RCC 7860 (cell line): ENCODE measurements at places on chromosomes 7 and 10.
A peak's percentile ranks its signal among the peaks of the same experiment; 100 is the strongest.

- DNase-seq: no peak
Observed at GRCh38 chr10:12689893-12690292, 311.6 kb downstream of the CCDC3 start.

GRCh38 chr7:24972991-24973390 lies 7.0 kb downstream of the OSBPL3 start:
- no peak for DNase-seq

- no peak for DNase-seq
Observed at GRCh38 chr10:21995557-21995956, 8.0 kb downstream of the DNAJC1 start.

- no peak for DNase-seq
Observed at GRCh38 chr7:128188396-128189230, 52.5 kb upstream of the LEP start.

DNA sequence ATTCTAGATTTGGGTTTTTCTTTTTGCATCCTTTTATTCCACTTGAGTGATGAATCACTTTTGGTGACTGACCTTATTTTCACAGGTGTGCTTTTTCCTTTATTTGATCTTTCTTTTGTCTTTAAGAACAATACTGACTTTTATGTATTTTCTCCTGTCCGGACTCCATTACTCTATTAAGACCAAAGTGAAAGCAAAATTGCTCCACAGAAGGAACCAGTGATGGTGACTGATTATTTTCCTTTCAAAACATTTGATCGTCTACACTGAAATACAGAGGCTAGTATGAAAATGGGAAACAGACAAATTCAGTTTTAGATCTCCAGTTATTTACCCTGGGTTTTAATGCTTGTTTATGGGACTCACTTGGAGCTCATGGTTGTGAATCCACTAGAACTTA lies 15.5 kb downstream of the EXOC4 start:
- DNase-seq: no peak

GRCh38 chr7:36300696-36301350 lies 88.8 kb upstream of the ANLN start:
- no peak for DNase-seq

GRCh38 chr10:80491251-80492102 lies 37.4 kb downstream of the TSPAN14 start:
- peak; percentile 30 for DNase-seq

- no peak for DNase-seq
Observed at GRCh38 chr10:42977032-42977416, 99.8 kb upstream of the RET start.

DNA sequence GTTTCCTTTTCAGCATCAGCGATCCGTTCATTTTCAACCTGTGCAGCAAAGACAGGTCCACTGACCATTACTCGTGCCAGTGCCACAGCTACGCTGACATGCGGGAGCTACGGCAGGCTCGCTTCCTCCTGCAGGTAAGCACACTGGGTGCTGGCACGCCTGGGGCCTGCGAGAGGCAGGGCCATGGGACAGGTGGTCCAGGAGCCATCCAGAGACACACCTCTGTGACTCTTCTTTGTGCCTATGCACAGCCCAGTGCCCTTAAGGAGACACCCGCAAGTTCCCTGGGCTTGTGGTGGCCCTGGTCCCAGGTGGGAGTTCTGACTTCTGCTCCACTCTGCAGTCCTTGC lies 42.2 kb downstream of the LRRC18 start:
- no peak for DNase-seq

DNA sequence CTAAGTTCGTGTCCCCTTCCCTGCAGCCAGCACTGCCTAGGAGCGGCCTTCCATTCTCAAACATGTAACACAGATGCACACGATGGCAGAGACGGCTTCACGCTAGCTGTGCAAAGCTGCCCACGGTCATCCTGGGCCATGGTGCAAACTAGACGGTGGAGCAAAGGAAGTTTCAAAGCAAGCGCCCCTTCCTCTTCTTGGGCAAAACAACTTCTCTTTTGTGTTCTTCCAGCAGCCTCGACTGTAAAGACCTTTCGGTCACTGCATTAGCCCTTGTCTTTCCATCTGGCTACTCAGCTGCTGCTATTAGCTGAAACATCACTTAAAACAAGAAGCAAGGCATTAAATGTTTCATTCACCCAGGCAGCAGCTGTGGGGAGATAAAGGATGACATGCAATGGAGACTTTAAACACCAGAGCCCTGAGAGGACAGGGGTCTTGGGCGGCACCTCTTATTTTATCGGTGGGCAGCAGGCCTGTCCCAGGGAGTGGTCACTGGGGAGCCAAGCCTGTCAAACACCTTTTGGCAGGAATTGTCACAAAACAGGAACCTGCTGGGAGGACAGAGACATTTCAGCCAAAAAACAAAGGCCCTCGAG lies 214.8 kb downstream of the KLF6 start:
- DNase-seq: no peak

DNA sequence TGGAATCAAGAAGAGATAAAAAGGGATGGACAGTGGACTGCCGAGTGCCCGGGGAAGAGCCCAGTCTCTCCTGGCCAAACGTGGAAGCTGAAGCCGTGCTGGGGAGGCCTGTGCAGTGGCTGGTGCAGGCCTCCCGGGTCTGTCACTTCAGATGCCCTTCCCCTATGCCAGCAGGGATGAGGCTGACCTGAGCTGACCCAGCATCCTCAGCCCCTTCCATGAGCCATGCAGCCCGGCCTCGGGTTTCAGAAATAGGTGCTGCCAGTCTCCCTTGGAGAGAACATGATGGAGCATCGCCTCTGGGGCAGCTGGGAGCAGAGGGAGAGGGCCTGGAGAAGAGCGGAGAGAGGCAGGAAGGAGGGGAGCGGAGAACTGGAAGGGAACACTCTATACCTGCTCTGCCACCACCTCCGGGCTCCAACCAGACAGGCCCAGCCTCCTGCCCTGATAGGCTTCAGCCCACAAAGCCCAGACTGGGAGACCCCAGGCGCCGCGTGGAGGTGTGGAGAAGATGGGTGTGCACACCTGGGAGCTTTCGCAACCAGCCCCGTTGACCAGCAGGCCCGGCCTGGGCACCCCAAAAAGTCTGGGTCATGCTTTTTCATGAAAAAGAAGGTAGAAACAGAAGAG lies 68.6 kb upstream of the PPP2R2D start:
- DNase-seq: no peak

DNA sequence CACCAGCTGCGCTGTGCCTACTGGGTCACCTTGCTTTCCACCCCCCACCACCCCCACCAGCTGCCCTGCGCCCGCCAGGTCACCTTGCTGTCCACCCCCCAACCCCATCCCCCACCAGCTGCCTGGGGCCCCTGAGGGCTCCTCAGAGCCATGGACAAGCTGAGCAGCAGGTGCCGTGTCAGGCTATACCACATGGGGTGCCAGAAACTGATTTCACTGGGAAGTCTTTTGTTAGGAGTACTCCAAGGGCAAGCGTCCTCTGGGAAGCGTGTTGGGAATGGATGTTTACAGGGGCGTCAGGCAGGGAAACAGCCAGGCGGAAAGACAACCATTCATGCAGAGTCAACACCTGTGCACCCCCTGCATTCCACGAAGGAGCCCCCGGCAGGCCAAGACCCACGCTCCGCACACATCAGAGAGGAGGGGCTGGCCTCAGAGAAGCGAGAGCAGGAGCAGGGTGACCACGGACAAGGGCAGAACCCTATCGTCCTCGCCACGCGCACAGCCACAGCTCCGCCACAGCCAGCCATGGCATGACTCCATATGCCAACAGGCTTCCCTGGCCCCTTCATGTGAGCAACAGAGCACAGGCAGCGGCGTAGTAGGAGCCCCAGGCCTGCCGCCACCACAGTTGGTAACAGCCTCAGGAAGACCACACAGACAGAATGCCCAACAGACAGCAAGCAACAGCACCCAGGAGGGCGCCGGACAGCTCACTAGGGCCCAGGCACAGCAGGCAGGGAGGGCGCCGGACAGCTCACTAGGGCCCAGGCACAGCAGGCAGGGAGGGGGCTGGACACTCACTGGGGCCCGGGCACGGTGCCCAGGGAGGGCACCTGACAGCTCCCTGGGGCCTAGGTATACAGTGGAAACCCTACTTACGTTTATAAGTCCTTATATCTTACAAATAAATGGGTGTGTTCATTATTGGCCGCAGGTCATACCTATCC lies 180.8 kb downstream of the MAD1L1 start:
- no peak for DNase-seq

DNA sequence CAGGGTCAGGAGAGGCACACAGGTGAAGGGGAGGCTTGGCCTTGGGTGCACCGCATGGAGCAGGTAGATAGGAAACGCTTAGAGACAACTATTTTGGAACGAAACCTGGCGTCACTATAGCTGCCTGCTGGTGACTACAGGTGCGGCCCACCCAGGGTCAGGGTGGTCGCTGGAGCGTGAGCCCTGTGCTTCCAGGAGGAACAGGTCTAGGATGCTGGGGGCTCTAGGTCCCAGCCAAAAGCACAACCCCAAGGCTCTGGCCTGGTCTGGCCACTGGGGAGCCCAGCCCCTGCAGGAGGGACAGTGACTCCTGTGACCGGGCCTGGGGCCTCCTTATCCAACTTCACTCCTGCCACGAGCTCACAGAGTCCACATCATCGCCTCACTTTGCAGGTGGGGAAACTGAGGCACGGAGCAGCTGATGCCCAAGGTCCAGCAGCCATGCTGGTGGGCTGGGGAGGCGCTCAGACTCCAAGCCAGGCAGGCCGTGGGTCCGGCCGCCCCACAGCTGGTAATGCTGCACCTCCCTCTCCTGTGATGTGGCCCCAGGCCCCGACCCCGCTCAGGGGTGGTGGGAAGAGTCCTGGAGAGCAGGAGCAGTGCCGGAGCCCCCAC lies 9.0 kb downstream of the LFNG start:
- DNase-seq: no peak

- DNase-seq: no peak
Observed at GRCh38 chr7:141624763-141625162, 73.6 kb downstream of the AGK start.

GRCh38 chr7:65250697-65251395 lies 122.8 kb upstream of the ZNF92 start:
- DNase-seq: no peak

GRCh38 chr7:82950436-82950835 lies 212.2 kb downstream of the PCLO start:
- no peak for DNase-seq

GRCh38 chr7:122100021-122100420 lies 44.0 kb downstream of the AASS start:
- no peak for DNase-seq
